ENCODE measurements at places on chromosomes 5 and 9.

DNA sequence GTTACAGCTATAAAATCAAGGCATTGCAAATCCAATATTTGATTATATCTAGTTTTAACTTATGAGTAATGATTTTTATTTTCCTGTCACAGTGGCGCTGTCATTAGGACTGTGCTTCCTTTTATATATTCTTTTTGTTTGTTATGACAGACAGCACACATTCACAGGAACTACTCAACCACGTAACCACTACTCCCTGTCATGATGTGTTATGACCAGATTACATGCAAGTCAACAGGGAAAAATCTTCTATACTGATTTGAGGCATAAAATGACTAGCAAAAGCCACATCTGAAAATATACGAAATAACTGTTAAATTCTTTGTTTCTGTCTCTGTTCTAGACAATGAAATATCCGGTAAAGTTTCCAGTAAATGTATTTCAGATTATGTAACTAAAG lies 25.4 kb downstream of the SREK1 start:
- no peak for DNase-seq

DNA sequence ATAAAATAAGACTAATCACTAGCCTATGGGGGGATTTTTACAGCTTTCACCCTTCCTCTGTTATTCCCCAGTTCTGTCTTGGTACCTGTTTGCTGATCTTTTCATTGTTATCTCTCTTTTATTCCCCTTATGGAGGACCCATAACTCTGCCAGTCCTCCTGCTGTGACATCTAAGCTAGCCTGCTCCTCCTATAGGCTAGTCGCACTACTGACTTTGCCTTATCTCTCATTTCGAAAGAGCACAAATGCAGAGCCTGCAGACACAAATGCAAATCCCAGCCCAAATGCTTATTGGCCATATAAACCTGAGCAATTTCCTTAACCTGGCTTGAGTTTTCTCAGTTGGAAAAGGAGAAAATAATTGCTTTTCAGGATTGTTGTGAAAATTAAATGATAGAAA lies 59.1 kb upstream of the CAMK4 start:
- no peak for DNase-seq

DNA sequence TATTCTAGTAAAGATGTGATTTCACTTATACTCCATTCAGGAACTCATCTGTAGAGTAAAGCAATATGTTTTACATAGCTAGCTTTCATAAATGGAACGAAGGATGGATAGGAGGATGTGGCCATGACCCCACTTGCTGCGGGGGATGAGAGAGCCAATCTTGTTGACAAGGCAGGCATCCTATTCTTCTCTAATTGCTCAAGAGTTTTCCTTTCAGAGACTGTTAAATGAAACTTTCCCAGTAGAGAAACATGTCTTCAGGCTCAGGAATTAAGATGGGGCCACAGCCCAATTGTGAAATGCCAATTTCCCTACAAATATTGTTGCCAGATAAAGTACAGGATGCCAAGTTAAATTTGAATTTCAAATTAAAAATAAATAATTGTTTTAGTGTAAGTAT lies 196.2 kb upstream of the TUT7 start:
- DNase-seq, result no peak

GRCh38 chr5:14420101-14420811 lies 161.3 kb upstream of the OTULINL start:
- no peak for DNase-seq

DNA sequence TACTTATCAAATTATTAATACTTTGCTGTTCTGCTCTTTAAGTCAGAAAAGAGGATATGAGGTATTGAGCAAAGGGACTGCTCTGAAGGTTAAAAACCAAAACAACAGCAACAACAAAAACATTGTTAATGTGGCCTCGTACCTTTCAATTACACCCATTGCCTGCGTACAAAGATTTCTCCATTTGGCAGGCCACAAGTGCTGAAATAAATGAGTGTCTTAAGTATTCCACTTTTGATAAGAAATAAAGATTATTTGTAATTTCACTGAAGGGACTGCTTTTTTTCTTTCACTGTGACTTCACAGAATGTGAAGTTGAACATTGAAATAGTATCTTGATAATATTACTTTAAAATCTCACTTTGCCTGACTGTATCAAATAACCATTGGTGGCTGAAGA lies 163.2 kb upstream of the MRPS30 start:
- DNase-seq, result no peak

DNA sequence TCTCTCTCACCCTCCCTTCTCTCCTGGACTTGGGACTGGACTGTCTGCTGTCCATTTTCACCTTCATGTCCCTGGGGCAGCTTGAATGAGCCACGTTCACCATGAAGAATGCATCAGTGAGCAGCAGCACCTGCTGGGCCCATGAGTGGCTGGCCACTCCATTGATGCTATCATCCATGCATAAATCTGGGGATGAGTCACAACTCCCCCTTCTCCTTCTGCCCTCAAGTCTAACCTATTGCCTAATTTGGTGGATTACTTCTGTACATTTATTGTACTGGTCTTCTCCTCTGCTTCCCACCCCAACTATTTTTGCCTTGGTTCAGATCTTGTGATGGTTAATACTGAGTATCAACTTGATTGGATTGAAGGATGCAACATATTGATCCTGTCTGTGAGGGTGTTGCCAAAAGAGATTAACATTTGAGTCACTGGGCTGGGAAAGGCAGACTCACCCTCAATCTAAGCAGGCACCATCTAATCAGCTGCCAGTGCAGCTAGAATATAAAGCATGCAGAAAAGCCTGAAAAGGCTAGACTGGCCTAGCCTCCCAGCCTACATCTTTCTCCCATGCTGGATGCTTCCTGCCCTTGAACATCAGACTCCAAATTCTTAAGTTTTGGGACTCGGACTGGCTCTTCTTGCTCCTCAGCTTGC lies 46.7 kb downstream of the GDNF start:
- DNase-seq, result no peak

Data from stimulated activated CD4-positive, alpha-beta T cell treated with anti-CD3 and anti-CD28 coated beads, Interleukin-15, amount 100 ng/mL, for 1 hour (primary cell).